Femur (tissue), 1 donor: ENCODE measurements at places on chromosomes 12 and 14.

- DNase-seq, result no peak
Measured at GRCh38 chr12:106078358-106079010, 60.3 kb downstream of the NUAK1 start.

DNA sequence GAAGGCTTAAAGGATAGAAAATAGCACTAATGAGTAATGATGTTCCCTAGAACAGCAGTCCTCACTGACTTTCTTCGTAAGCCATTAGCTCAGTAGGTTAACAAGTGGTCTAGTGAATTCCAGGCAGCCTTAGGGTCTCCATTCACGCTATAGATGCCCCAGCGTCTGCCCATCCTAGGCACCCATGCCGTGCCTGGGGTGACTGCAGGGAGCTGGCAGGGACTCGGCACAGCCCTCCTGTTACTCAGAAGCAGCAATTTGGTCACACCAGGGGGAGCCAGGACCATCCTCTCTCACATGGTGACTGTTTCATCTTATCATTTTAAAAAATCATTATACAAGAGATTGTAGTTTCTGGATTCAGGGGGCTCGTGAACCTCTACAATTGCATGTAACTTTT, 66.0 kb upstream of the TRAF3 start:
- DNase-seq, result no peak

- no peak for DNase-seq
Measured at GRCh38 chr14:23579311-23579630, 681 bp upstream of the JPH4 start.

DNA sequence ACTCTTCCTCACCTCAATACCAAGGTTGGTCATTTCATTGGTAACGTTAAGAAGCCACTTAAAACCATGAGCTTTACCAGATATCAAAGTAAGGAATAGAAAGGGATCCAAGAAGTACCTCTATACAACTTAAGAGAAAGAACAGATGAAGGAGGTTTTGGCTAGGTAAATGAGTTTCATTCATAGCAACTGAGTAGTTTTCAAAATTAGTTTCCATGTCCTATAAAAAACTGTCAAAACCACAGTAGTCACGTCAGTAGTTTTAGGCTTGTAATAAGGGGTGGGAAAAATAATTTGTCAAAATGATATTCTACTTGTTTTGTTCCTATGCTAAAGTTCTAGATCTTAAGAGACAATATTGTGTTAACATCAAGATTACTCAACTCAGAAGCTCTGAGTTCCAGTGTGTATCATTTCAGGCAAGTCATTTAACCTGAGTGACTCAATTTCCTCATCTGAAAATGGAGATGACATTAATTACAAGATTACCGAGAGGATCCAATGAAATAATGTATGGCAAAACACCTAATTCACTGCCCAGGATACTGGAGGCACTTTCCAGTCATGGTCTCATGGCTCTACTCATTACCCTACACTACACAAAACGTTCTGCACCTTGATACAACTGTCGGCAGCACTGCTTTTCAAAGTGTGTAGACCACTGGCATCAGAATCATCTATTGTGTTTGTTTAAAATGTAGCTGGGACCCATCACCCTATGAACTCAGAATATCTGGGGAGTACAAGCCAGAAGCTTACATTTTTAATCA, 24.1 kb upstream of the SLC6A13 start:
- no peak for DNase-seq

GRCh38 chr12:124507188-124508109, 60.0 kb downstream of the NCOR2 start:
- DNase-seq, result peak; percentile 92
